ENCODE measurements at places on chromosomes 6 and 20. TPM values are rescaled to one million over a fixed set of nuclear protein-coding genes. Genes with fewer than 3 reads are reported as not detected.

Gene TINAG
- total RNA-seq = not detected

- no peak for DNase-seq
Observed at GRCh38 chr6:39240155-39240757, 11.0 kb upstream of the KCNK5 start.

GRCh38 chr6:158566207-158566818 is 6.4 kb downstream of the TMEM181 start:
- no peak for DNase-seq

DNA sequence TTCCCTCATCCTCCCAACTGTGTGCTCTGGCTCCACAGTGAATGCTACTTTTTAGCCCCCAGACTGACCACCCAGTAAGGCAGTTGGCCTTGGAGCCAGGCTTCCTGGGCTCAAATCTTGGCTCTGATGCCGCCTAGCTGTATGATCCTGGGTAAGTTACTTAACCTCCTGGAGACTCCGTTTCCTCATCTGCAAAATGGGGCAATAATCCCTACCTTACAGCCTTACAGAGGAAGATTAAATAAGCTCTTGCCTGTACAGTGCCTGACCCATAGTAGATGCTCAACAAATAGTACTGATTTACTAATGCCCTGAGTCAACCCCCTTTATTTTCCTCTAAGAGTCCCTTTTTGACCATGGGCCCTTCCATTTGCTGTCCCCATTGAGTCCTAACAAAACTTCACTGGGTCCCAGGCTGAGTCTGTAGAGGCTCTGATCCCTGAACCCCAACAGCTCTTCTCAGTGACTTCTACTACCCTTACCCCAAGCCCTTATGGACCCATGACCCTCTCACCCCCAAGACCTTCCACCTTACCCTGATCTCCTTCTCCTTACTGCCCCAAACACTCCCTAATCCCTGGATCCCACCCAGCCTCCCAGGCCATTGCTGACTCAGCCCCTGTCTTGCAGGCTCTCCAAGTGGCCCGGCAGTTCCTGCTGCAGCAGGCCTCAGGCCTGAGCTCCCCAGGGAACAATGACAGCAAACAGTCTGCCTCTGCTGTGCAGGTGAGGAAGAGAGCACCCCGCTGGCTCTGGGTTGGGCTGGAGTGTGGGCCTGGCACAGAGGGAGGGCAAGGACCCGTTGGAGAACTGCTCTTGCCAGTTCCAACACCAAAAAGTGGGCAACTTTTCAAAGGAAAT is 31.4 kb downstream of the FOXP4 start:
- DNase-seq = peak; percentile 45

Gene PRICKLE4
- total RNA-seq = 6.9 TPM

DNA sequence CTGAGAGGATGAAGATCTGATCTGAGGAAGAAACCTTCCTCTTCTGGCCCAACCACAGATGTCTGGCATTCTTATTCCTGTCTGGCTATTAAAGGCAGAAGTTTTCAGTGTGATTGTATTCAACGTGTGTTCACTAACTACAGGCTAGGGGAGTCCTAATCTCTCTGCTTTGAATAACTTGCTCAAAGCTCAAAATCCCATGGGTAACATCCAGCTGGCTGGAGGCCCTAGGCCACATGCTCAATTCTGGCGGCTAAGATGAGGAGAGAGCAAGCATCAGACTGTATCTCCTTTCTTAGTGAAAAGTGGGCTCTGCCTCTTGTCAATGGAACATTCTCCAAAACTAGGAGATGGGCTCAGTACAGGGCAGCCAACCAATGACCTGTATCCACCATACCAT is 478.0 kb downstream of the KIF16B start:
- no peak for DNase-seq

GRCh38 chr6:23081701-23082100 is 512.3 kb downstream of the HDGFL1 start:
- no peak for DNase-seq

DNA sequence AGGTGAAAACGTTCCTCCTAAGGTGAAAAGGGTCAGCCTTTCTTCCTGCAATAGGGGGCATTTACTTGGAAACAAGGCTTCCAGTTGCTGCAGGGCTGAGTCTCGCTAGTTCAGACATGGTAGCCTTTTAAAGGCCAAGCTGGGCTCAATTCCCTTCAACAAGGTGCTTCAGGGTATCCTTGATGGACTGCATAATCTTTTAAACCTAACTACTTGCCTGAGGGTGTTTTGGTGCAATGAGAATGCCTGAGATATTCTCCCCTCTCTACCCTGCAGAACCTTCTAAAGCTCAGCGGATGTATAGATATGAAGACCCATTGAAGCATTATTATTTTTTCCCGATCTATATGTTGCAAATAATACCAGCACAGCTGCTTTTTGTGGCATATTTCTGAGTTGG is 416.1 kb downstream of the QKI start:
- no peak for DNase-seq

DNA sequence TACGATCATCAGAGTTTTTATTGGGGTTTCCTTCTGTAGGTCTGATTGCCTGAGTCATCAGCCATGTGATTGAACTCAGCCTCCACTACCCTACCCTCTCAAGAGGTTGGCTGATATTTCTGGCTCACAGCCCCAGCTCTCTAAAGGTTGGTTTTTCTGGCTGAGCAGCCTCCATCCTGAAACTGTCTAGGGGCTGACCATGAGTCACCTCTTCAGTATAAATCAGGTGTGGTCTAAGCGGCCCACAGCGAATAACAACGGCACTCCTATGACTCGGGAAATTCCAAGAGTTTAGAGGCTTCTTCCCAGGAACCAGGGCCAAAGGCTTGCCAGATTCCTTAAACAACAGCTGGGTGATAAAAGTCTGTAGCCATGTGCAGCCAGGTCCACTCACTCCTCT is 115.5 kb downstream of the SOD2 start:
- DNase-seq = no peak

Gene FKBP1C
- total RNA-seq = 0.48 TPM

Gene TMEM239
- total RNA-seq = not detected

GRCh38 chr6:27720607-27721580 is 191.3 kb downstream of the OR2B2 start:
- no peak for DNase-seq

Gene IRAK1BP1
- 6.8 TPM for total RNA-seq

- DNase-seq = no peak
Observed at GRCh38 chr6:113317891-113318574, 539.1 kb upstream of the MARCKS start.
